Globus pallidus (tissue), 1 donor: ENCODE measurements at places on chromosomes 11 and 22.

DNA sequence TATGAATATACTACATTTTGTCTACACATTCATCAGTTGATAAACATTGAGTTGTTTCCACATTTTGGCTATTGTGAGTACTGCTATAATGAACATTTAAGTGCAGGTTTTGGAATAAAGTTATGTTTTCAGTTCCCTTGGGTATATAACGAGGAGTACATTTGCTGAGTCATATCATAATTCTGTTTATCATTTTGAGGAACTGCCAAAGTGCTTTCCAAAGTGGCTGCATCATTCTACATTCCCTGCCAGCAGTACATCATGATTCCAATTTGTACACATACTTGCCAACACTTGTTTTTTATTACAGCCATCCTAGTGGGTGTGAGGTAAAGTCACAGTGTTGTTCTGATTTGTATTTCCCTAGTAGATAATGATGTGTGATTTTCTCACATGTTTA, 1458.6 kb upstream of the TENM4 start:
- DNase-seq, result no peak

- no peak for DNase-seq
These were observed 21.8 kb downstream of the ARFGAP2 start for GRCh38 chr11:47154616-47155570.

DNA sequence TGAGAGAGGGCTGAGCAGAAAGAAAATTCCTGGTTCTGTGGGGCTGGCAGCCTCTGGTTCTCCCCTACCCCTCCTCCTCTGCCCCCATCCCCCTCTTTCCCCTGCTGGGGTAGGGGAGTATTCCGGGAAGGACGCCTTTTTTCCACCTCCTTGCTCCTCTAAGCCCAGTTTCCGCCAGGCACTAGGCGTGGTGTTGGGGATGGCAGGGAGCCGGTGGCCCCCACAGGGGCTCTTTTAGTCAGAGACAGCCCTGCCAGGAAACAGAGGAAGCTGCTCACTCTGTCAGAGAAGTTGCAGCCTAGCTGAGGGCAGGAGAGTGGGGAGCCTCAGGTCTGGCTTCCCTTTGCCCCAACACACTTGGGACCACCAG, 15.6 kb upstream of the ARHGEF17 start:
- no peak for DNase-seq

DNA sequence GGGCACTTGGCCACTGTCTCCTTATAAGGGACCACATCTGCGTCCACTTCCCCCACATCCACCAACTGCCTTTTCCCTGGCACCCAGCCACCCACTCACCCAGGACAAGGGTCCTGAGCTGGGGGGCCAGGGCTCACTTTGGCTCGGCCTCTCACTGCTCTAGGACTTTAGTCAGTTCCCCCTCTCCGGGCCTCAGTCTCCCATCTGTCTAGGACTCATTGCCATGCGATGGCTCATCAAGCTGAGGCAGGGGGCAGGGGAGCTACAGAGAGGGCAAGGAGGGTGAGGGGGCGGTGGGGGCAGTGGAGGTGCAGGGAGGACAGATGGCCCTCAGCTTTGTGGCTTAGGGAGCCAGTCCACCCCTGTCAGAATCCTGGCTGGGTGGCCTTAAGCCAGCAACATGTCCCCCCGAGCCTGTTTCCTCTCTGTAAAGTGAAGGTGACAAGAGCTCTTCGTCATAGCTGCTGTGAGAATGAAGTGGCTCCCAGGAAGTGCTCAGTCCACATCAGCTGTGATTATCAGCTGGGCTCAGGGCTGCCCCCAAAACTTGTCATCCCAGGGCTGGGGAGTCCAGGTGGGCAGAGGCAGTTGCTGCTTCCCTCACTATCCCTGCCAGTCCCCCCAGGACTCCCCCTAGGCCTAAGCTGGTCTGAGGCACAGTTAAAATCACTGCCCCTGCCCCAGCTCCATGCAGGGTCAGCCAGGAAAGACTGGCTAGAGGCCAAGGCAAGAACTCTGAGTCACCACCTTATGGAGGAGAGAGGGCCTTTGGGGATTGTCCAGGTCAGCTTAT, 14.9 kb downstream of the RAC2 start:
- no peak for DNase-seq
